ENCODE measurements at places on chromosomes 13 and 19. TPM values are rescaled to one million over a fixed set of nuclear protein-coding genes. Genes with fewer than 3 reads are reported as not detected.
A peak's percentile ranks its signal among the peaks of the same experiment; 100 is the strongest.

SELENOV gene
- not detected for total RNA-seq

DNA sequence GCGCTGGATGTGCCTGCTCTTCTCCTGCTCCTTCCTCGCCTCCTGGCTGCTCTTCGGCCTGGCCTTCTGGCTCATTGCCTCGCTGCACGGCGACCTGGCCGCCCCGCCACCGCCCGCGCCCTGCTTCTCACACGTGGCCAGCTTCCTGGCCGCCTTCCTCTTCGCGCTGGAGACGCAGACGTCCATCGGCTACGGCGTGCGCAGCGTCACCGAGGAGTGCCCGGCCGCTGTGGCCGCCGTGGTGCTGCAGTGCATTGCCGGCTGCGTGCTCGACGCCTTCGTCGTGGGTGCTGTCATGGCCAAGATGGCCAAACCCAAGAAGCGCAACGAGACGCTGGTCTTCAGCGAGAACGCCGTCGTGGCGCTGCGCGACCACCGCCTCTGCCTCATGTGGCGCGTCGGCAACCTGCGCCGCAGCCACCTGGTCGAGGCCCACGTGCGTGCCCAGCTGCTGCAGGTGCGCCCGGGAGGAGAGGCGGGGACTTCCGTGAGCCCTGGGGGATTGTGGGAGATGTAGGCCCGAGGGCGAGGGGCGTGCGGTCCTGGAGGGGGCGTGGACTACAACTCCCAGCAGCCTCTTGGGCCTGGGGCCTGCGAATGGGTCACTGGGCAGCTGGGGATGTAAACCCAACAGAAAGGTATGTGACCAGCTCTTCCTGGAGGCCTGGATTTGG lies 6.7 kb downstream of the KCNJ14 start:
- DNase-seq: no peak

ATP4B gene
- total RNA-seq: not detected

- peak; percentile 100 for DNase-seq
These were observed at the start of gene RAD23A for GRCh38 chr19:12945479-12946091. TSS of gene RAD23A (plus strand) at chr19:12945862. CDS start at chr19:12945949, 87 bp downstream.

ZNF534 gene
- not detected for total RNA-seq

DNA sequence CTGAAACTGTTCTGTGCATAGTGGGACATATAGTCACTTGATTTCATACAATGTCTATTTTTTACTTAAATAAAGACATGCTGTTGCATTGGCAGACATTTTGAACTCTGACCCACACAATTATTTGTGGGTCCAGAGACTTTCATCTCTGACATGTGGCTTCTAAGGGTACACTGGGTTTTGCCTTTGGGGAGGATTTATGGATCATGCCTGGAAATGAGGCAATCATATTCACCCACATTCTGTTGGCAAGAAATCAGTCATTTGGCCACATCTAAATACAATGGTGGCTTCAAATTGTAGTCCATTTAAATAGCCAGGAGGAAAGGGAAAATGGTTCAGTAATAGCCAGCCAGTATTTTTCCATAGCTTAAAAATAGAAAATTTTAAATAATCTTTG lies 238.3 kb upstream of the KLF12 start:
- DNase-seq: no peak

DNA sequence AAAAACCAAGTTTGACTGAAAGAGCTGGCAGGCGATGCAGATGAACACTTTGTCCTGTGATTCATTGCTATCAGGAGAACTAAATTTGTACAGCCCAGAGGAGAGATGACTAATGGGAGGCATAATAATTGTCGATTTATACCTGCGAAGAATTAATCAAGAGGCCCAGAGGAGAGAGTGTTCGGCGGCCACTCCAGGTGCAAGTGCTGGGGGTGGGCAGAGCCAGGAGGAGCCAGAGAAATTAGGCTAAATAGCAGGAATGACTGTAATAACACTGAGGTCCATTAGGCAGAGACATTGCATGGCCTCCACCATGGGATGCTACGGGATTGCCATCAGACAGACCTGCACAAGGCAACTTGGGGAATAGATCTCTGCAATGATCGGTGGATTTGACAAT lies 107.7 kb upstream of the UQCRFS1 start:
- DNase-seq: no peak

DNA sequence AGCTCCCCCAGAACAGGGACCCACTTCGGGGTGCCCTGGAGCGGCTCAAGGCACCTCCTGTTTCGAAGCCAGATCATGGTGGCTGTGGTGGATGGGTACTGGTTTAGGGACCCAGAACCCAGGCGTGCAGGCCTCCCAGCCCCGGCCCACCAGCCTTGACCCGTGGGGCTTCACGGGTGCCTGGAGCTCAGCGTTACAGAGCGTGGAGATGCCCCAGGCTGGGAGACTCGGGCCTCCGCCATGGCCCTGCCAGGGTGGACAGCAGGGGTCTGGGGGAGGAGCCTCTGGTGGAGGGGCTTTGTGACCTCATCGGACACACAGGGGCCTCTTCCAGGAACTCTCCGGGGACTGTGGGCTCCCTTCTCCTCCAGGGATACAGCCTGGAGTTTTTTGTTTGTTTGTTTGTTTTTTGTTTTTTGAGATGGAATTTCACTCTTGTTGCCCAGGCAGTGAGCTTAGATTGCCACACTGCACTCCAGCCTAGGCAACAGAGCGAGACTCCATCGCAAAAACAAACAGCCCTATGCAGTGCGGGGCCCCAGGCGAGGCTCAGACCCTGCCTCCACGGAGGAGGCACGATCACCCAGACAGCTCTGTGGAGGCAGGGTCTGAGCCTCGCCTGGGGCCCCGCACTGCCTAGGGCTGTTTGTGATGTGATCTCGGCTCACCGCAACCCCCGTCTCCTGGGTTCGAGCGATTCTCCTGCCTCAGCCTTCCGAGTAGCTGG lies at the start of gene GARIN5B:
TSS of gene GARIN5B (minus strand) at position 271 of the 727 bp plus-strand sequence. CDS start at position 77, 194 bp downstream.
- no peak for DNase-seq

DNA sequence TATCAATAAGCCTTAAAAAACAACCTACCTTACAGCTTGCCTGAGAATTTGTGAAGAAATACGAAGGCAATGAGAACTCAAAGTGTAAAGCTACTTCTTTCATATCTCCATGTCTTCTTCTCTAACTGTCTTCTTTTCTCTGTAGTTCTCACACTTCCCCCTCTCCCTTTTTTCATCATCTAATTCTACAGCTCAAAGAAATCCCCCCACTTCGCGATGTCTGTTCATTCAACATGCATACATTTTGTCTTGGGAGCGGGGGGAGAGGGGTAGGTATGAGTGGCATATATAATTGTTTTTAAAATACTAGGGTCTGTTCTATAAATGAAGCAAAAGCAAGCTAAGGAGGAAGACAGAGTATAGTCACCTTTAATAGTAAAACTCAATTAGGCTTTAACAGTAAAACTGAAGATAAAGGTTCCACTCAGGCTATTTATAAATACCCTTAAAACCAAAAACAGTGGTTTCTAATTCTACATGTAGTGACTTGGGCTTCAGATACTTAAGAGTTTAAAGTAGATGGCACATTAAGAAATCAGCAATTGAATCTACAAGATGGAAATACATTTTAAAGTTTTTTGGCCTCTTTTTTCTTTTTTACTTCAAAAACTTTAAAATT lies 106.9 kb downstream of the KLF12 start:
- DNase-seq: no peak

DNA sequence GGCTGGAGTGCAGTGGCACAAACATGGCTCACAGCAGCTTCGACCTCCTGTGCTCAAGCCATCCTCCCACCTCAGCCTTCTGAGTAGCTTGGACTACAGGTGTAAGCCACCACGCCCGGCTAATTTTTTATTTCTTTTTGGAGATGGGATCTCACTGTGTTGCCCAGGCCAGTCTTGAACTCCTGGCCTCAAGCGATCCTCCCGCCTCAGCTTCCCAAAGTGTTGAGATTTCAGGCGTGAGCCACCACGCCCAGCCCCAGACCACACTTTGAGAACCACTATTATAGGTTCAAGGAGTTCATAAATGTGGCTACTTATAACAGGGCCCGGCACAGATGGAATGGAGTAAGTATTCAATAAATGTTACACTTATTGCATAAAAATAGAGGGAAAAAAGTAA lies 3.3 kb upstream of the SCN1B start:
- DNase-seq: no peak

- no peak for DNase-seq
These were observed 21.5 kb downstream of the STARD13 start for GRCh38 chr13:33263976-33264619.

GRCh38 chr19:29934781-29935180 lies 7.3 kb upstream of the URI1 start:
- DNase-seq: no peak

TTC9B gene
- not detected for total RNA-seq

DNA sequence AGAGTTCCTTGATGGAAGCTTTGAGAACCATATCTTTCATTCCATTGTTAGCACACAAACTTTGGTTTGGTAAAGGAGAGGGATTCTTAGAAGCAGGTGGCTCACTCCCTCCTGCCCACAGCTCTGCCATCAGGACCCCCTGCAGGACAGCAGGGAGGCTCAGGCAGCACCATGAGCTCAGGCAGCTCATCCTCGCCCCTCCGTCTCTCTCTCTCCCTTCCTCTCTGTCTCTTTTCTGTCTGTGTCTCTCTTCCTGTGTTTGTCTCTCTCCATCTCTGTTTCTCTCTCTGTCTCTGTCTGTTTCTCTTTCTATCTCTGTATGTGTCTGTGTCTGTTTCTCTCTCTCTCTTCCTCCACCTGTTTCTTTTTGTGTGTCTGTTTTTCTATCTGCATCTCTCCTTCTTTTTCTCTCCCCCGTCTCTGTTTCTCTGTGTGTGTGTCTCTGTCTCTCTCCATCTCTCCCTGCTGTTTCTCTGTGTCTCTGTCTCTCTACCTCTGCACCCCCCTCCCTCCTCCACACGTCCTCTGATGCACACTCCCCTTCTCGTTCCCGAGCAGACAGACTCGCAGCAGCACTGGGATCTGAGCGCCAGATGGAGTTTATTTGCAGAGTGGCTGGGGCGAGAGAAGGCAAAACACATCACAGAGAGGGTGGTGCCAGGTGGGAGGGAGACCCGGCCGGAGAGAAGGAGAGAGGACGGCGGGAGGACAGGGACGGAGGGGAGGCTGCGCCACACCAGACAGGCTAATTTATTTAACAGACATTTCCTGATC lies 8.7 kb downstream of the SBK2 start:
- DNase-seq: no peak
